ENCODE measurements at places on chromosomes 12 and 14.

DNA sequence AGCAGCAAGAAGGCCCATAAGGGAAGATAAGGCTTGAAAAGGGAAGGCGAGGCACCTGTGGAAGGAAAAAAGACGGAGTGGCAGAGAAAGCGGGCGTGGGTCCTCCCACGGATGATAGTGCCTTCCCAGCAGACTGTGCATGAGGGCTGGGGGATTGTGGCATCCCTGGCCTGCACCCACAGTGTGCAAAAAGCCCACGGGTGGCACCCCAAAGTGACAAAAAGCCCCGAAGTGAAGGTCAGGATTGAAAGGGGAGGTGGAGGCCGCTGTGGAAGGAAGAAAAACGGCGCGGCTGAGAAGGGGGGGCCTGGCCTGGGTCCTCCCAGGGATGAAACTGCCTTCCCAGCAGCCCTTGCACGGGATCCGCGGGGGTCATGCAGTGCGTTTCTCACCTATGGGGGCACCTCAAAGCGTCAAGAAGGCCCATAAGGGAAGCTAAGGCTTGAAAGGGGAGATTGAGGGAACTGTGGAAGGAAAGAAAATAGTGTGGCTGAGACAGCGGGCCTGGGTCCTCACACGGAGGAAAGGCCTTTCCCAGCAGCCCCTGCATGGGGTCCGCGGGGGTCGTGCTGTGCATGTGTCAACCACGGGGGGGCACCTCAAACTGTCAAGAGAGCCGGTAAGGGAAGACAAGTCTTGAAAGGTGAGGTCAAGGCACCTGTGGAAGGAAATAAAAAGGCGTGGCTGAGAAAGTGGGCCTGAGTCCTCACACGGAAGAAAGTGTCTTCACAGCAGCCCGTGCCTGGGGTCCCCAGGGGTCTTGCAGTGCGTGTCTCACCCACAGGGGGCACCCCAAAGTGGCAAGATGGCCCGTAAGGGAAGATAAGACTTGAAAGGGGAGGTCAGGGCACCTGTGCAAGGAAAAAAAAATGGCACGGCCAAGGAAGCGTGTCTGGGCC, 274.1 kb downstream of the ALG10 start:
- DNase-seq, result no peak

- no peak for DNase-seq
These were observed 28.1 kb downstream of the ATP6V1D start for GRCh38 chr14:67331368-67332125.

- no peak for DNase-seq
These were observed 905.6 kb downstream of the BCL11B start for GRCh38 chr14:98366429-98366828.

- DNase-seq, result no peak
These were observed 4.7 kb downstream of the KLRK1 start for GRCh38 chr12:10385166-10385613.

DNA sequence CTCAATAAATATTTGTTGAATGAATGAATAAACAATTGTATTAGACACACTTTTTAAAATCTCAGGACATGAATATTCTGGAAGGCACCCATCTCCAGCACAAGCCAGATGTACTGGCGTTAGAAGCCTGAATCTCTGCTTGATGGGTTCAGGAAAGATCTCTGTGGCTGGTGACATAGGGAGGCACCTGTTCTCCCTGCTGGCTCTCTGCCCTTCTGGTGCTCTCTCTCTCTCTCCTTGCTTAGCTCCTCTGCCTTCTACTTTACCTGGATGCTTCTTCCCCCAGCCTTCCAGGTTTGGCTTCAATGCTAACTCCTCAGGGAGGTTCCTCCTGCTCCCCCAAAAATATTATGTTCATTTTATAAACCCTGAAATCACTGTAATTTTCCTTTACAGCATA, 1.5 kb downstream of the CYP46A1 start:
- no peak for DNase-seq

GRCh38 chr14:90545966-90546751, 149.3 kb downstream of the CALM1 start:
- no peak for DNase-seq

GRCh38 chr12:32659908-32660440, 19.1 kb upstream of the DNM1L start:
- no peak for DNase-seq

DNA sequence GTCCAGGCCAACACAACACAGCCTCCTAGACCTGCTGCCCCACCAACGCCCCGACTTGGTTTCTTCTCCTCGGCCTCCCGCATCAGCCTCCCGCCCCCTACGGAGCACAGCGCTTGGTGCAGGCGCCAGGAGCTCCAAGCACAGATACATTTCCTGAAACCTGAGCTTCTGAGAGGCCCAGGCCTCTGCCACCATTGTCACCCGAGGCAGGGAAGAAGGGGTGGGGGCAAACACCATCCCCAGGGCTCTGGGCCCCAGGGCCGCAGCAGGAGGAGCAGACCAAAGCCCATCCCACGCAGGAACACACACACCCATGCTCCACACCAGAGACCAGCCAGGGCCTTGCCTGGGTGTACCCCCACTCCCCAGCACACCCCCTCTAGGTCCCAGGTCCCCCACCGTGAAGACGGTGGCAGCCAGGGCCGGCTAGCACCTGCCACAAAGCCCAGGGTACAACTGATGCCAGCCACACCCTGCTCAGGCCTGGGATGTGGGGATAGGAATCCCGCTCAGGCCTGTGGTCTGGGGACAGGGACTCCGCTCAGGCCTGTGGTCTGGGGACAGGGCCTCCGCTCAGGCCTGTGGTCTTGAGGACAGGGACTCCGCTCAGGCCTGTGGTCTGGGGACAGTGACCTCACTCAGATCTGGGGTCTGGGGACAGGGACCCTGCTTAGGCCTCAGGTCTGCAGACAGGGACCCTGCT, 5.4 kb downstream of the JAG2 start:
- DNase-seq, result no peak

GRCh38 chr12:47408171-47408871, 297.5 kb downstream of the RPAP3 start:
- no peak for DNase-seq

- DNase-seq, result no peak
These were observed 795 bp downstream of the LMBR1L start for GRCh38 chr12:49109641-49110463.

GRCh38 chr14:94180655-94181271, 6.6 kb downstream of the PPP4R4 start:
- DNase-seq, result no peak

DNA sequence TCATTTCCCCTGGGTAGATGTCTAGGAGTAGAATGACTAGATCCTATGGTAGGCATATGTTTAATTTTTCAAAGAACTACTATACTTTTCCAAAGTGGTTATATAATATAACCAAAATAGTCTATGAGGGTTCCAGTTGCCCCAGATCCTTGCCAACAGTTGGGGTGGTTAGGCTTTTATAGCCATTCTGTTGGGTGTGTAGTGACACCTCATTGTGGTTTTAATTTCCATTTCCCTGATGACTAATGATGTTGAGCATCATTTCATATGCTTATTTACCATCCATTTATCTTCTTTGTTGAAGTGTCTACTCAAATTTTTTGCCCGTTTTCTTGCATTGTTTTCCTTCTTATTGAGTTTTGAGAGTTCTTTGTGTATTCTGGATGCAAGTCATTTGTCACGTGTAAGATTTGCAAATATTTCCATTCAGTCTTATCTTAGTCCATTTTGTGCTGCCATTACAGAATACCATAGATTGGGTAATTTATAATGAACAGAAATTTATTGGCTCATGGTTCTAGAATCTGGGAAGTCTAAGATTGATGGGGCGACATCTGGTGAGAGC, 4.7 kb downstream of the SYNE2 start:
- DNase-seq, result no peak

GRCh38 chr12:116454950-116455447, 104.2 kb upstream of the MAP1LC3B2 start:
- DNase-seq, result no peak

- DNase-seq, result no peak
These were observed 24.7 kb upstream of the B4GALNT1 start for GRCh38 chr12:57657744-57658143.

- no peak for DNase-seq
These were observed 93.1 kb upstream of the PKP2 start for GRCh38 chr12:32989705-32990104.

DNA sequence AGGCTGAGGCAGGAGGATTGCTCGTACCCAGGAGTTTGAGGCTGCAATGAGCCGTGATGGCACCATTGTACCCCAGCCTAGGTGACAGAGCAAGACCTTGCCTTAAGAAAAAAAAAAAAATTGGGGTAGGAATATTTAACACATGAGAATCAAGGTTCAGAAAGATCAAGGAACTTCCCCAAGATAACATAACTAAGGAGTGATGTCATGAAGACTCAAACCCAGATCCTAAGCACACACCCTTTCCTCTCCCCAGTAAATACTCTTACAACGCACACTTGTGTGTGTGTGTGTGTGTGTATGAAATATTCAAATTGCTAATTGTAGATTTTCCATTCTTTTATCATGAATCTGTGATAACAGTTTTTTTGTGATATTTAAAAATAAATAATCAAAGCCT, 90.6 kb upstream of the NUDT4 start:
- DNase-seq, result no peak

DNA sequence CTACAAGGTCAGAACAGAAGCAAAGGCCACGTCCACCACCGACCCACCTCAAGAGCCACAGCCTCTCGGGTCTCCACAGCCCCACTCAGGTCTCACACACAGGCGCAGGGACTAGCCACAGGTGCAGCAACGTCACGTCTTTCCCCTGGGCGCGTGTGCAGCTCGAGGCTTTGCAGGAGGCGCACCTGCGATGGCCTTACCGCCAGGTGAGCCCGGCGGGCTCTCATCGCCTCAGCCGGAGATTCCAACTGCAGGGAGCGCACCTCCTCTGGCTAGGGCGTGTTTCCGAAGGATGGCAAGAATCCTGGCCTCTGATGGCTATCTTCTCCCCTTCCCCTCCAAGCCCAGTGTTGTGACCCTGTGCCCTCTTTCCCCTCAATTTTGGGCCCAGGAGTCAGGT, at the start of gene HIGD1C:
HIGD1C (plus strand) TSS at position 35 of the 400 bp plus-strand sequence. CDS start 1,455 bp downstream, outside the sequence.
- DNase-seq, result no peak

- no peak for DNase-seq
These were observed 105.1 kb downstream of the TMTC3 start for GRCh38 chr12:88247241-88247643.

DNA sequence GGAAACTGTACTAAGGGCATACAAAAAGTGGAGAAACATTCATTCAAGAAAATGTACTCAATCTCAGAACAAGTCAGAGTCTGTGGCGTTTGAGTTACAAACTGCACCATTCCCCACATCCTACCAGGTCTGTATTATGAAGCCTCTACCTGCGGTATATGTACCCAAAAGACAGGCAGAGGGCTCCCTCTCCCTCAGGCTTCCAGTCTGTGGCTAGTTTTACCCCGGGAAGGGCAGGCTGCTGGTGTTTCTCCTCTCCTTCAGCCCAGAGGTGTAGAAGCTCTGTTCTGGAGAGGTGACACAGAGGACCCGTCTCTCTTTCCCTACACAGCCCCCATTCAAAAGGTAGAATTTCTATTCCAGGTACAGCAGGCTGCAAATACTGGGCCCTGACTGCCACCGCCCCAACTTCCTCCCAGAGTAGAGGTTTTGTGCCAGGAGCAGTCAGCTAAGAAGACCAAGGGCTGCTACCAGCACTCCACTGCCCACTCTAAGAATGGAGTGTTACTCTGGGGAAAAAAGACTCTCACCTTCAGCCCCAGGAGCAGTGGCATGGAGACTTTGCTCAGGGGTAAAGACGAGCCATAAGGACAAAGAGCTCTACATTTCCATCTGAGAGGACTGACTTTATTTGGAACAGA, 39.4 kb downstream of the PARP11 start:
- no peak for DNase-seq

DNA sequence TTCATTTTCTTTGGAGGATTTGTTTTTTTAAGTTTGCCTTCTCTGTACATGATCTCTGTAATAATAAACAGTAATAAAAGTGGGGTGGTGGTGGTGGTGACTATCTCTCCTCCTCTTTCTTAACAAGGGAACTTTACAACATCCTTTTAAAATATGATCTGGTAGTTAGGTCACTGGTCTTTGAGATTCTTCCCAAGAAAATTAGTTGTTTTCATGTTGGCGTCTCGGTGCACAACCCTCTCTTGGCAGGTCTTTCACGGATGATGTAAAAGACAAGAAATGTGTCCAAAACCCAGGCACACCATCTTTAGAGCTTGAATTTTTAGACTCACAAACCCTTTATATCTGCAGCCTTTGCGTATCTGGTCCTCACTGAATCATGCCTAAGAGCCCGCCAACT, 488.5 kb upstream of the TBX3 start:
- no peak for DNase-seq

DNA sequence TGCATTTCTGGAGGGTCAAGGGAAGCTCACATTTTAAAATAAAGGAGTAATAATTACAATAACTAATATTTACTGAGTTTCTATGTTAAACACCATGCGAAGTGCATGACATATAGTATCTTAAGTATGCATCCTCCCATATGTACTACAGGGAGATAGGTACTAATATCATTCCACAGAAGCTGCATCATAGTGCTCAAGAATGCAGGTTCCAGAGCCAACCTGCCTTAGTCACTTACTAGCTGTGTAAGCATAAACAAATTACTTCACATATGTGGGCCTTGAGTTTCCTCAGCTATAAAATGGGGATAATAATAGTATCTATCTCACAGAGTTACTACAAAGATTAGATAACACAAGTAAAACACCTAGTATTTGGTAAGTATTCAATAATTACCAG, 18.3 kb downstream of the ARMH4 start:
- DNase-seq, result no peak

- no peak for DNase-seq
These were observed 154.8 kb downstream of the PRKCH start for GRCh38 chr14:61476105-61476753.

- DNase-seq, result no peak
These were observed 91.0 kb upstream of the TRAF3 start for GRCh38 chr14:102686196-102686801.

GRCh38 chr12:84692071-84692470, 220.5 kb downstream of the SLC6A15 start:
- no peak for DNase-seq

DNA sequence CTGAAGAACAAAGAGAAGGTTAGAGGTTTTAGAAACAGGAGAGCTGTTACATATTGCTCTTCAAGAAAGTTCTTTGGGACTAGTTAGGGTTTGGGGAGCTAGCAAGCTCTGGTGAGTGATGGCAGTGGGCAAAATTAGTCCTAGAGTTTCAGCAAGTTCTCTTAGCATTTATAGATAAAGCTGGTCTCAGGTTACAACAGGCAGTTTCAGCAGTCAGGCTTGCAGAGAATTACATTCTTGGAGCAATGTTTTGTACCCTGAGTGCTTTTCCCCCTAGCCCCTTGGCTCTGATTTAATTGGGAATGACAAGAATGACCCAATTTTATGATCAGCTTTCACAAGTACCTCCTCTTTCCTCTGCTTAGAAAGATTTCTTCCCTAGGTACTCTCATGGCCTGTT, 21.4 kb upstream of the EID3 start:
- DNase-seq, result no peak
